ENCODE measurements at places on chromosomes 13 and 19.

DNA sequence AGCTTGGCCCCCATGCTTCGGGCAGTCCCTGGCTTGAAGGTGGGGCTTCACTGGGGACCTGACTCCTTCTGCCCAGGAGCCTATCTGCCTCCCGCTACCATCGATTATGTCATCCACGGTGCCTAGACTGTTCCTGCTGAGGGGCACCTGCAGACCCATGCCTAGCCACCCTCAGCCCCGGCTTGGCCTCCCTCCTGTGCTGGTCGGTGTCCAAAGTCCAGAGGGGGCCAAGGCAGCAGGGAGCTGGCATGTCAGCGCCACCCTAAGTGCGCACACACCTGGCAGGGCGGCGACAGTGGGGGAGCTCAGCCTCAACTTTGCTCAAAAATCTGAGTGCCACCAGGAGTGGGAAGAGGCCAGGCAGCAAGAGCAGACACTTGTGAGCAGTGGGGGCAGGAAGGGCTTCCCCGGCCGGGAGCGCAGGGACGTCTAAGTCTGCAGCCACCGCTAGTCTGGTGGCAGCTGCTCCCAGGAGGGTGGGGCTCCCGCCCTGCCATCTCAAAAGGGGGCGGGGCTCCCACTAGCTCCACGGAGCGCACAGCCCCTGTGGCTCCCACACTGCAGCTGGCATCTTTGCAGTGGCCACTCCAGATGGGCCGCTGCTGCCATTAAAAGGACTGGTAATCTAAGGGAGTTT, 13.5 kb upstream of the URAD start:
- DNase-seq, result no peak

GRCh38 chr19:9620842-9621155, 233 bp downstream of the ZNF561 start:
- DNase-seq, result no peak

GRCh38 chr19:41904118-41904870, 21.3 kb downstream of the ARHGEF1 start:
- DNase-seq, result peak; percentile 81

GRCh38 chr19:55720214-55720746, 17.9 kb downstream of the NLRP9 start:
- DNase-seq, result no peak

DNA sequence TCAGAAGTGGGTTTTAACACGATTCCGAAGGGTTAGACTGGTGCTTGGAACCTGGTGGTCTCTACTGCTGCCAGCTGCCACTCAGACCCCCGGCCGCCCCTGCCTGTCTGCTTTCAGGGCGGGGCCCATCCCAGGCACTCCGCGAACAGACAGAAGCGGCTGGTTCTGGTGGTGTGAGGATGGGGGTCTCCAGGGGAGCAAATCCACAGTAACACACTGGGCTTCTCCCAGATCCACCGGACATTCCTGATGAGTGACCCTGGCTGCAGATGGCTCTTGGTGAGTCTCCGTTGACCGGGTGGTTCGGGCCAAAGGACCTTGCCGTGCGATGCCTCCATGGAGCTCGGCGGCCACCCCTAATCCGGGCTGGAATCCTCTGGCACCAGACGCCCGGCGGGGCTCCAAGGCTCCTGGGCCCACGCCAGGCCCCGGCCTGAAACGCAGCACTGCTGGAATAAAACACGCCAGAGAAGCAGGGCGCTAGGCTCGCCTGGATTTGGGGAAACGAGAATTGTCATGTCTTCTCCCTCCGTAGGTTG, 2.1 kb upstream of the PTBP1 start:
- DNase-seq, result no peak

DNA sequence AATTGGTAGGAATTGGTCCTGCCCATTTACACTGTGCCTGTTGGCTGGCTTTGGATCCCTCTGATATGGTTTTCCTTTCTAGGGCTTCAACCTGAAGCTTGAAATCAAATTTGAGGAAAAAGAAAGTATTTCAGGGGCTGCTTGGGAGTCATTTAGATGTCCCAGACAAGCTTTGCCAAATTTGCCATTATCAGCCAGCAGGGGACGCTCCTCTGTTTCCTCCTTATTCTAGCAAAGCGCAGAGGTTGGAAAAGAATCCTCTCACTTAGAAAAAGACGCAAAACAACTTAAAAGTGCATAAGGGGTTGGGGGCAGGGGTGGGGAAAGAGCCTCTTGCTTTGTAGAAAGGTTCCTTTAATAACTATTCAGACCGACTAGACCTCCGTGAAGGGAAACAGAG, 1211.1 kb upstream of the PCDH20 start:
- DNase-seq, result peak; percentile 10

- no peak for DNase-seq
Observed at GRCh38 chr13:27354379-27354778, 70.0 kb upstream of the GTF3A start.

GRCh38 chr13:48214519-48215121, 18.4 kb upstream of the ITM2B start:
- no peak for DNase-seq

DNA sequence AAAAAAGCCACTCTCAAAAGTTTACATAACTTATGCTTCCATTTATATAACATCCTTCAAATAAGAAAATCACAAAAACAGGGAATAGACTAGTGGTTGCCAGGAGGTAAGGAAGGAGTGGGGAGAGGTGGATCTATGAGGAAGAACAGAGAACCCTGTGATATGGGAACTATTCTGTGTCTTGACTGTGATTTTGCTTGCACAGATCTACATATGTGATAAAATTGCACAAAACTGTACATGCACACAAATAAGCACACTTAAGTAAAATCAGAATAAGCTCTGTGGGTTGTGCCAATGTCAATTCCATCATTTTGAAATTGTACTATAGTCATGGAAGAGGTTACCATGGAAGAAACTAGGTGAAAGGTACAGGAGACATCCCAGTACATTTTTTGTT, 121.6 kb upstream of the SGCG start:
- no peak for DNase-seq

DNA sequence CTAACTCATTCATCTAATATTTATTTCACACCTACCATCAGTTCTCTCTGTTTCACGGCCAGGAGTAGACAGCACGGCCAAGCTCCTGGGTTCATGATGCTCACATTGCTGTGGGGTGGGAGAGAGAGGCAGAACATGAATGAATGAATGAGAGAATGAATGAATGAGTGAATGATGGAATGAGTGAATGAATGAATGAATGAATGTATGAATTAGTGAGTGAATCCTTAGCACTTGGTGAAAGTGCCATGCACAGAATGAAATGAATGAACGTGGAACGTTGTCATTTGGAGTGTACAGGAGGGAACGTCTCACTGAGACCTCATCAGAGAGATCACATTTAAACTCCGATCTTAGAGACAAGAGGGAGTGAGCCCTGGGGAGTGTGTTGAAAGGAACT, 11.9 kb upstream of the KIR2DL4 start:
- DNase-seq, result no peak

GRCh38 chr13:82758044-82758443, 1124.2 kb downstream of the SLITRK1 start:
- peak; percentile 48 for DNase-seq

DNA sequence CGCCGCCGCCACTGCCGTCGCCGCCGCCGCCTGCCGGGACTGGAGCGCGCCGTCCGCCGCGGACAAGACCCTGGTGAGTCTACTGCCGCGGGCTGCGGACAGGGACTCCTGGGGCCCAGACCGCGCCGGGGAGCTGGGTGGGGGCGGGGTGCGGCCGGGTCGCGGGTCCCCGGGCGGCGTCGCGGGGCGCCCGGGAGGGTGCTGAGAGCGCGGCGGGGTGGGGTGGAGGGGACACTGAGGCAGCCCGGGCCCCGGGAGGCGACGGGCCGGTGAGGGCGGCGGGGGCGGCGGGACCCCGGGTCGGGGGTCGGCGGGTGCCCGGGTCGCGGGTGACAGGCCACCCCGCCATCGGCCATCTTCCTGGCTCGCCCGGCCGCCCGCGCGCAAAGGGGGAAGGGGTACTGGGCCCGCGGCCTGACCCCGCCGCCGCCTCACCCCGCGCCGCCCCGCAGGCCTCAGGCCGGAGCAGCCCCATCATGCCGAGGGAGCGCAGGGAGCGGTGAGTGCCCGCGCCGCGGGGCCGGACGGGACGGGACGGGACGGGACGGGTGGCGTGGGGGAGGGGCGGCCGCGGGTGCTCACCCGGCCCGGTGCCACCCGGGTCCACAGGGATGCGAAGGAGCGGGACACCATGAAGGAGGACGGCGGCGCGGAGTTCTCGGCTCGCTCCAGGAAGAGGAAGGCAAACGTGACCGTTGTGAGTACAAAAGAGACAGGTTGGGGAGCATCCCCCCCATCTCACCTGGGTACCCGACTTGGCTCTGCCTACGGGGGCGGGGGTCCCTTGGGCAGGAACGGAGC, 489 bp downstream of the CCNE1 start:
- no peak for DNase-seq

DNA sequence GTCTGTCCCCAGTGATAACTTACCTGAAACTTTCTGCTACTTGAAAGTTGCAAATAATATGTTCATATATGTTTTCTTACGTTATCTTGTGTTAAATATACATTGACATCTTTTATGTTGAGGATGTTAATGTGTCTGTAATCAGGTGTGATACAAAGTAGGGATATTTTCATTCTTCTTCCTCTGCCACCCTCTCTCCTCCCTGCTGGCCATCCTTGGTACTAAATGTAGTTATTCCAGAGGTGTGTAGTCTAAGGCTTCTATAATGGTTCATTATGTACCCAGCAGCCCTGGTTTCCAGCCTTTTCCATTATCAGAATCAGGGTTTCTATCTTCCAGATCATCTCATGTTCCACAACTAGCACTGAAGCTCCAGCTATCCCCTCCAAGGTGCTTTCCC, 606.7 kb upstream of the KLHL1 start:
- no peak for DNase-seq

DNA sequence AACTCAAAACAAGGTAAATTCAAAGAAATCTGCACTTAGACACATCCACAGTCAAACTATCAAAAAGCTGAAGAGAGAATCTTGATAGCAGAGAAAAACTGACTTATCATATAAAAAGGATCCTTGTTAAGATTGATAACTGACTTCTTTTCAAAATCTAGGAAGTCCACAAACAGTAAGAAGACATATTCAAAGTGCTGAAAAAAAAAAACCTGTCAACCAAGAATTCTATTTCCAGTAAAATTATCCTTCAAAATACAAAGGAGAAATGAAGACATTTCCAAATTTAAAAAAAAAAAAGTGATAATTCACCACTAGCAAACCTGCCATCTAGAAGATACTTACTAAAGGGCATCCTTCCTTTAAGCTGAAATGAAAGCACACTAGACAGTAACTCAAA, 15.0 kb downstream of the VWA8 start:
- DNase-seq, result no peak

DNA sequence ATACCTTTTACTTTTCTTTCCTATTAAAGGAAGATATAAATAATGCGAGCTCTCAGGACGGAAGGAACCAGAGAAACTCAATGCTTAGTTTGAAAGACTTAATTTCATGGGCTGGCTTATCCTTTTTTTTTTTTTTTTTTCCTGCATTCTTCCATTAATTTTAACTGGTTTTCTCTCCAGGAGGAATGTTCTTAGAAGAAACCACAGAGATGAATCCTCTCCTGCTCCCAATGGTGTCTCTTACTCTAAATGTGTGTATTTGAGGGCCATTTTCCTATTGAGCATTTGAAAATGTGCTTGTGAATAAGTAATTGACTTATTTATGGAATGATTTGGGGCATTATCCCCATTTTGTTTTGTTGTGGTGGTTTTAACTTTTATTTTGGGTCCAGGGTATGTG, 494.9 kb downstream of the FOXO1 start:
- DNase-seq, result no peak

DNA sequence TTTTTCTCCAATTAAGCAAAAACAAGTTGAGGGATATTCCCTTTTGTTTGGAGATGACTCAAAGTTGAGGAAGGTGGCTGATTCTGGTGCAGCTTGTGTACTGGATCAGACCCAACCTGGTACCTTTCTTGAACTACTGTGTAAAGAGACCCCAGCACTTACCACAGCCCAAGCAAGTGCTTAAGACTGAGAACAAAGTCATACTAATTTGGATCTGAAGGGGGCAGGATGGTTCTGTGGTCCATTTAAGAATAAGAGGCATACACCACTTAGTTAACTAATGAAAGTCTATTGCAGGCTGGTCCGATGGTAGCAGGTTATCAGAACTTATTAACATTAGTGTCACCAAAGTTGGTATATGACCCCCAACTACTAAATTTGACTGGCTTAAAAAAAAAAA, 6.3 kb downstream of the THSD1 start:
- no peak for DNase-seq

GRCh38 chr13:101390461-101390860, 25.8 kb downstream of the NALCN start:
- DNase-seq, result no peak

DNA sequence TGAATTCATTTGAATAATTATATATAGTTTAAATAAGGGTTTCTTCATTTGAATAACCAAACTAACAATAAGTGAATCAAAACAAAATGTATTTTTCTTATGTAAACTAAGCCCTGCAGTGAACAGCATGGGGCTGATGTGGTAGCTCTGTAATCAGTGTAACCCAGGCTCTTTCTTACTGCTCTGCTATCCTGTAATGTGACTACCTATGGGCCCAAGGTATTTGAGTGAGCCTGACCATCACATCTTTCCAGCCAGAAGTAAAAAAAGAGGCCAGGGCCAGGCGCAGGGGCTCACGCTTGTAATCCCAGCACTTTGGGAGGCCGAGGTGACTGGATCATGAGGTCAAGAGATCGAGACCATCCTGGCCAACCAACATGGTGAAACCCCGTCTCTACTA, 494.6 kb downstream of the DCT start:
- DNase-seq, result no peak

- peak; percentile 48 for DNase-seq
Observed at GRCh38 chr13:71218960-71219359, 648.0 kb downstream of the DACH1 start.

DNA sequence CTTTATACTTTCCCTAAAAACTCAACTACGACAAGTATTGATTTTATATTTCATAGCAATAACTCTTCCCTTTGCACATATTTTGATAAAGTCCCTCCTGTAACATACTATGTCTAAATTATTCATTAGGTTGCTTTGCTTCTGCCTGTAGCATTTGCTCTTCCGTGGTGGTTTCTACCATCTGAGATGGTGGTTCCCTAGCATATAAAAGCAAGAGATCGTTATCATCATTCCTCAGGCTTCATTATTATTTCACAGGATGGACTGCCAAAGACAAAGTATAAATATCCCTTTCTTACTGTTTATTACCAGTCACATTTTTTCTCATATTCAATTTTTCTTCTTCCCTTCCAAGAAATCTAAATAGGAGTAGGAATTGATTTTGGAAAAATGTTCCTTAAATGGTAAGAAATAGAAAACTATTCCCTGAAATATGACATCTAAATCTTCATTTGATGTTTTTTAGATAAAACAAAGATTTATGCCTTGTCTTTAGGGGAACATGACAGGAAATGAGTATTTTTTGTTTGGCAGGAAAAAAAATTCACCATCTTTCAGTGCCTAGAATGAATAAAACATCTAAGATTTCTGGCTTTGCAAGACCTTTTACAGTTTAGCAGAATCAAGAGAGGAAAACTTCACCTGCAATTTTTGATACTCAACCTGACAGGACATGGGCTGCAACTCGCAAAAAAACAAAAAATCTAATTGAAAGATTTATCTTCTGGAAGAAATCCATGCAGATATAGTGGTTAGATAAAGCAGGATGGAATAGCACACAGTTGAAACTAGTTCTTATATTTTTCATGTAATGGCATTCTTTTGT, 340.0 kb downstream of the SPRY2 start:
- DNase-seq, result no peak

Measured in PC-3 (cell line).